ENCODE measurements at places on chromosomes 6 and 20. TPM values are rescaled to one million over a fixed set of nuclear protein-coding genes. Genes with fewer than 3 reads are reported as not detected.

TRIM15 gene
- total RNA-seq = not detected

PDYN gene
- not detected for total RNA-seq

GMPR gene
- total RNA-seq = 27.0 TPM

GJA10 gene
- not detected for total RNA-seq

APOM gene
- 2.6 TPM for total RNA-seq

MMP24 gene
- 0.27 TPM for total RNA-seq

FAM83C gene
- not detected for total RNA-seq

LY6G5C gene
- 0.80 TPM for total RNA-seq

KIF6 gene
- 1.1 TPM for total RNA-seq

- H3K27ac ChIP-seq = no peak overlapping the region
- peaks cover 11% of the 10 kb centered on the region for H3K4me1 ChIP-seq
- no peaks in the 10 kb centered on the region for H3K36me3 ChIP-seq
- DNase-seq = peak; percentile 79
- H3K4me3 ChIP-seq = no peak overlapping the region
These were observed 184.2 kb upstream of the RALGAPA2 start for GRCh38 chr20:20896606-20897005.

DNA sequence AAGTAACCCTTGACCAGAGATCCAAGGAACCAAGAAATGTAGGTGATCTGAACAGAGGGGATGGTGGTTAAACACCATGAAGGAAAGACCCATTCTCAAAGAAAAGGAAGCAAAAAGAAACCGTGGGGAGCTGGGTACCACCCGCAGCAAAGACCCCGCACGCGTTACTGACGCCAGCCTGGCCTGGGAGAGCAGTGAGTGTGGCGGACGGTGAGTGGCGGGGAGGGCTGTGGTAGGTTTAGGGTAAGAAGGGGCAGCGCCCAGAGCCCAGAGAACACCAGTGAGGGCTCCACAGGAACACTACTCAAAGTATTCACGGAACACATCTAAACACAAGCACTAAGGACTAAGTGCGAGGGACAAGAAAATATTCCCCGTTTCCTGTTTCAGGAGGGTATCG lies 4.2 kb downstream of the GMEB2 start:
- H3K27ac ChIP-seq = no peak overlapping the region
- no peaks in the 10 kb centered on the region for H3K27me3 ChIP-seq
- DNase-seq = no peak
- peaks cover 6% of the 10 kb centered on the region for H3K4me1 ChIP-seq

GRCh38 chr6:118672678-118673077 lies 21.3 kb upstream of the CEP85L start:
- peaks cover 9% of the 10 kb centered on the region for H3K4me1 ChIP-seq
- H3K27me3 ChIP-seq = no peaks in the 10 kb centered on the region
- DNase-seq = no peak
- H3K4me3 ChIP-seq = no peak overlapping the region
- H3K27ac ChIP-seq = no peak overlapping the region
- H3K36me3 ChIP-seq = no peaks in the 10 kb centered on the region

DNA sequence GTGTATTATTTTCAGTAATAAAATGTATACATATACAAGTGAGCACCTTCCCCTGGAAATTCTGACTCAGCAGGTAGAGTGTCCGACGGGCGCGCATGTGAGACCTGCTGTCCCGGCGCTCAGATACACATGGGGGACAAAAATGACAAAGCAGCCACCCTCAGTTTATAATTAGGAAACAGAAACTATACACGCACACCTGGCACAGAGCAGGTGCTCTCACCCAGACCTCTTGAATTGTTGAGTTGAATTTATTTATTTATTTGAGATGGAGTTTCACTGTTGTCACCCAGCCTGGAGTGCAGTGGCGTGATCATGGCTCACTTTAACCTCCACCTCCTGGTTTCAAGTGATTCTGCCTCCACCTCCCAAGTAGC lies 180.4 kb downstream of the ZDHHC14 start:
- no peak overlapping the region for H3K4me3 ChIP-seq
- no peaks in the 10 kb centered on the region for H3K36me3 ChIP-seq
- H3K27me3 ChIP-seq = no peaks in the 10 kb centered on the region

DNA sequence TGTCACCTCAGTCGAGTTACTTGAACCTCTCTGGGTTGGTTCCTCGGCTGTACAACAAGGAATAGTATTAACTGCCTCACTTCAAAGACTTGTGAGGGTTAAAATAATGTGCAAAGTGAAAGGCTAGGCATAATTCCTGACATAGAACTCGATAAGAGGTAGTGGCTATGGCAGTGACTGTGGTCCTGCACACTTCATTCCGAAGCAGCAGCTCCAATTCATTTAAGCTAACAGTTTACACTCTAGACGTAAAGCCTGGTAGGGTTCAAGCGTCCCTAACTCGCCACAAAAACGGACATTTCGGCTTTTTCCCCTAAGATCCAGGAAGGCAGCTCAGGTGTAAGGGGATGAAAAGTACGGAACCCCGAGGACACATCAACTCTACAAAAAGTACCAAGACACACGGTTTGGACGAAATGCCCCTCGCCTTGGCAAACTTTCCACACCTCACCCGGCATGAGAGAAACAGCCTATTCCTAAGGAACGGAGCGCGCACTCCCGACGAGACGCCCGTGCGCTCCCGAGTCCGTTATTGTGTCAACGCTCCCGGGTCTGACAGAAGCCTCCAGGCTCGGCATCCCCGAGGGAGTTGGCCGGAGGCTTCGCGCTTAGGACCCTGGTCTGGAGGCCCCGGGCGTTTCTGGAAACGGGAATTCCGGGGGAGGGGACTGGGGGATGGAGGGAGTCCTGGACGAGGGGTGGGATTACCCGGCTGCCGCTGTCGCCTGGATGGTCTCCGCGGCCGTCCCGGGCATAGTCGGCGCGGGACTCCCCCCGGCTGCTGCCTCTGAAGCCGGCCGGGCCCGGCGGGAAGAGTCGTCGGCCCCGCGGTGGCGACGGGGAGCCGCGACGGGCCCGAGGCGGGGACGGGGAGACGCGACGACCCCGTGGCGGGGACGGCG lies 937 bp downstream of the ZNF318 start:
- peak; percentile 71 for DNase-seq
- H3K4me1 ChIP-seq = peaks cover 21% of the 10 kb centered on the region
- H3K36me3 ChIP-seq = peaks cover 16% of the 10 kb centered on the region
- H3K4me3 ChIP-seq = peak overlapping the region; percentile 68
- no peaks in the 10 kb centered on the region for H3K27me3 ChIP-seq

- H3K36me3 ChIP-seq = no peaks in the 10 kb centered on the region
- peaks cover 8% of the 10 kb centered on the region for H3K27me3 ChIP-seq
- no peak for DNase-seq
- H3K27ac ChIP-seq = no peak overlapping the region
- peaks cover 40% of the 10 kb centered on the region for H3K4me1 ChIP-seq
- no peak overlapping the region for H3K4me3 ChIP-seq
These were observed 58.7 kb upstream of the MLN start for GRCh38 chr6:33862536-33862935.

GRCh38 chr6:126955621-126956020 lies 162.8 kb upstream of the RSPO3 start:
- no peaks in the 10 kb centered on the region for H3K4me1 ChIP-seq
- H3K27me3 ChIP-seq = no peaks in the 10 kb centered on the region
- H3K4me3 ChIP-seq = no peak overlapping the region
- no peaks in the 10 kb centered on the region for H3K36me3 ChIP-seq
- DNase-seq = no peak
- no peak overlapping the region for H3K27ac ChIP-seq

GRCh38 chr6:147479857-147480256 lies 28.6 kb upstream of the SAMD5 start:
- DNase-seq = no peak
- no peak overlapping the region for H3K27ac ChIP-seq
- H3K4me1 ChIP-seq = no peaks in the 10 kb centered on the region
- no peak overlapping the region for H3K4me3 ChIP-seq
- H3K36me3 ChIP-seq = no peaks in the 10 kb centered on the region

GRCh38 chr6:80523010-80523409 lies 416.5 kb downstream of the BCKDHB start:
- no peaks in the 10 kb centered on the region for H3K27me3 ChIP-seq
- H3K27ac ChIP-seq = peak overlapping the region; percentile 25
- peaks cover 8% of the 10 kb centered on the region for H3K4me1 ChIP-seq
- H3K4me3 ChIP-seq = no peak overlapping the region
- DNase-seq = peak; percentile 75
- H3K36me3 ChIP-seq = no peaks in the 10 kb centered on the region

- peak; percentile 41 for DNase-seq
- H3K4me1 ChIP-seq = no peaks in the 10 kb centered on the region
- H3K4me3 ChIP-seq = no peak overlapping the region
- no peak overlapping the region for H3K27ac ChIP-seq
- no peaks in the 10 kb centered on the region for H3K36me3 ChIP-seq
- no peaks in the 10 kb centered on the region for H3K27me3 ChIP-seq
These were observed 59.8 kb downstream of the CCDC170 start for GRCh38 chr6:151553416-151554165.

GRCh38 chr20:8388141-8388540 lies 256.1 kb downstream of the PLCB1 start:
- no peaks in the 10 kb centered on the region for H3K36me3 ChIP-seq
- peak overlapping the region; percentile 20 for H3K27ac ChIP-seq

- no peaks in the 10 kb centered on the region for H3K36me3 ChIP-seq
- no peak overlapping the region for H3K27ac ChIP-seq
- H3K4me1 ChIP-seq = no peaks in the 10 kb centered on the region
- H3K27me3 ChIP-seq = no peaks in the 10 kb centered on the region
- no peak overlapping the region for H3K4me3 ChIP-seq
These were observed 160.4 kb downstream of the RALGAPA2 start for GRCh38 chr20:20552076-20552475.

DNA sequence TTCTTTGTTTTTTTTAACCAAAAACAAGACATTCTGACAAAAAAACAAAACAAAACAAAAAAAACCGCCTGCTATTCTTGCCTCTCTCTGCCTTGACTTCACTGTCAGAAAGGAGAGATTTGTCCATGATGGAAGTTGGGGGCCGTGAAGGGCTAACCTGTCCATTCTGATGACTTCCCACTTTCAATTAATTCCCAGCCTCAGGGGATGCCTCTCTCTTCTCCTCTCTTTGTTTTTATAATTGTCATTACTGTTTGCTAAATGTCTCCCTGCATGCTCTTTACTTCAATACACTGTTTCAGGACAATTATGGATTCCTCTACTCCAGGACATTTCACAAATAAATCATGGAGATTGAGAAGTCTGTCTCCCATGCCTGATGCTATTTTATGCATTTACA lies 130.5 kb upstream of the CNR1 start:
- no peak for DNase-seq
- H3K27ac ChIP-seq = no peak overlapping the region
- no peaks in the 10 kb centered on the region for H3K4me1 ChIP-seq
- H3K36me3 ChIP-seq = no peaks in the 10 kb centered on the region
- H3K27me3 ChIP-seq = no peaks in the 10 kb centered on the region

- H3K27me3 ChIP-seq = peaks cover 6% of the 10 kb centered on the region
- H3K4me1 ChIP-seq = peaks cover 2% of the 10 kb centered on the region
- H3K4me3 ChIP-seq = no peak overlapping the region
- no peaks in the 10 kb centered on the region for H3K36me3 ChIP-seq
- DNase-seq = no peak
These were observed 2.2 kb upstream of the RWDD1 start for GRCh38 chr6:116568821-116569755.

GRCh38 chr6:15631432-15631831 lies 31.4 kb downstream of the DTNBP1 start:
- no peaks in the 10 kb centered on the region for H3K4me1 ChIP-seq
- H3K27me3 ChIP-seq = no peaks in the 10 kb centered on the region
- DNase-seq = no peak
- H3K36me3 ChIP-seq = no peaks in the 10 kb centered on the region
- no peak overlapping the region for H3K27ac ChIP-seq

DNA sequence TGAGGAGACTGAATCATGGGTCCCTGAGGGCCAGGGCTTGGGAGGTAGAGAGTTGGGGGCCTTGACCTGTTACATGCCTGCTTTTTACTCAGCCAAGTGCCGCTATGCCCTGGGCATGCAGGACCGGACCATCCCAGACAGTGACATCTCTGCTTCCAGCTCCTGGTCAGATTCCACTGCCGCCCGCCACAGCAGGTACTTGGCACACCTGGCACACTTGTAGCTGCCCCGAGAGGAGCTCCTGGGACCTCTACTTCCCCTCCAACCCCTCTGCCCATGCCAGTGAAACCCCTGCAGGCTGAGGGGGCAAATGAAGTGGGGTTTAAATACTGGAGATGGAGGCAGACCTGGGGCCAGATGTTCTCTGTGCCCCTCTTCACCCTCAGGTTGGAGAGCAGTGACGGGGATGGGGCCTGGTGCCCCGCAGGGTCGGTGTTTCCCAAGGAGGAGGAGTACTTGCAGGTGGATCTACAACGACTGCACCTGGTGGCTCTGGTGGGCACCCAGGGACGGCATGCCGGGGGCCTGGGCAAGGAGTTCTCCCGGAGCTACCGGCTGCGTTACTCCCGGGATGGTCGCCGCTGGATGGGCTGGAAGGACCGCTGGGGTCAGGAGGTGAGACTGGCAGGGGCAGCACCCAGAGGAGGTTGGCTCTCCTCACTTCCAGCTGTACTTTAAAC lies 4.6 kb downstream of the DDR1 start:
- H3K36me3 ChIP-seq = peaks cover 55% of the 10 kb centered on the region
- H3K27ac ChIP-seq = no peak overlapping the region
- no peak overlapping the region for H3K4me3 ChIP-seq
- peaks cover 17% of the 10 kb centered on the region for H3K27me3 ChIP-seq
- H3K4me1 ChIP-seq = peaks cover 30% of the 10 kb centered on the region

DNA sequence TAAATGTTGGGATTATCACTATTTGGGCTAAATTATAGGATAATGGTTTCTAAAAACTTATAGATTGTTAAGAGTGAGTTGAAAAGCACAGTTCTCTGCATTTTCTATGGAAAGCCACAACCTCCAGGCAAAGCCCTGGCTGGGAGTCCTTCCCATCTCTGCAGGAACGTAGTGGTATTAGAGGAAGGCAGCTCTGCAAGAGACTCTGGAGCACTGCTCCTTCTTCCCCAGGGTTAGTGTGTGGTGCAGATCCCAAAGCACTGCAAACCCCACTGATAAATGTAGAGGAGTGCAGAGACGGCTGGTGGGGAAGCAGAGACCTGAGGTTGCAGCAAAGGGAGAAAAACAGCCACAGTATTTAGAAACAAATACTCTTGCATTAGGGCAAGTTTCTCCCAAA lies 225.3 kb downstream of the TINAG start:
- no peak overlapping the region for H3K27ac ChIP-seq
- no peak for DNase-seq
- H3K27me3 ChIP-seq = no peaks in the 10 kb centered on the region
- no peak overlapping the region for H3K4me3 ChIP-seq

- H3K27me3 ChIP-seq = no peaks in the 10 kb centered on the region
- H3K36me3 ChIP-seq = peaks cover 37% of the 10 kb centered on the region
- H3K27ac ChIP-seq = no peak overlapping the region
- H3K4me3 ChIP-seq = no peak overlapping the region
- H3K4me1 ChIP-seq = peaks cover 6% of the 10 kb centered on the region
These were observed 10.1 kb downstream of the GSS start for GRCh38 chr20:34945315-34946077.

GRCh38 chr20:10111139-10111958 lies 76.6 kb downstream of the ANKEF1 start:
- H3K27ac ChIP-seq = no peak overlapping the region
- peak; percentile 12 for DNase-seq
- no peaks in the 10 kb centered on the region for H3K4me1 ChIP-seq
- no peaks in the 10 kb centered on the region for H3K36me3 ChIP-seq
- H3K4me3 ChIP-seq = no peak overlapping the region

Data from muscle of leg (tissue), 16 donors.